ENCODE measurements at places on chromosomes 6 and 20.

DNA sequence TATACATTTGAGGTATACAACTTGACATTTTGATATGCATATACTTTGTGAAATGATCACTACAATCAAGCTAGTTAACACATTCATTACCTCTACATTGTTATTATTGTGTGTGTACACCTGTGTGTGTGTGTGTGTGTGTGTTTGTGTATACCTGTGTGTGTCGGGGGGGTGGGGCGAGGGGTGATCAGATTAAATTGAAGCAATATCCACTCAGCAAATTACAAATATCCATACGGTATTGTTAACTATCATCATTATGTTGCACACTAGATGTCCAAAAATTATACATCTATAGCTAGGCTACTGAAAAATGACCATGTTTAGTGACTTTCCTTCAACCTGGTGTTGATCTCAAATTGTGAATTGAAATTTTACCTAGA is 1.8 kb downstream of the RHAG start:
- no peak for DNase-seq

- DNase-seq: no peak
Observed at GRCh38 chr20:58137236-58137635, 91.2 kb downstream of the ANKRD60 start.

- DNase-seq: no peak
Observed at GRCh38 chr6:154504102-154504501, 6.4 kb downstream of the CNKSR3 start.

- no peak for DNase-seq
Observed at GRCh38 chr6:3806169-3806922, 42.8 kb upstream of the FAM50B start.

DNA sequence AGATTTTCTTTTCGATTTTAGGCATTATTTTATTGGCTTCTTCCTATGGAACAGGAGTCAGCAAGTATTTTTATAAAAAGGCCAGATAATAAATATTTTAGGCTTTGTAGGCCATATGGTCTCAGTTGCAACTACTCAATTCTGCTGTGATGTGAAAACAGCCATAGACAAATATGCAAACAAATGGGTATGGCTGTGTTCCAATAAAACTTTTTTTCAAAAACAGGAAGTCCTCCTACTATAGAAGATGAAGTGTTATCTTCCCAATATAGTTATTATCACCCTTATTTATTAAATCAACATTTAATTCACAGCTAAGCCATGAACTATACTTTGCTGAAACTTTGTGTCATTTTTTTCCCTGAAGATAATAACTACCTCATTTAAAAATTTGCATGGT is 57.2 kb downstream of the CHD6 start:
- DNase-seq: no peak

DNA sequence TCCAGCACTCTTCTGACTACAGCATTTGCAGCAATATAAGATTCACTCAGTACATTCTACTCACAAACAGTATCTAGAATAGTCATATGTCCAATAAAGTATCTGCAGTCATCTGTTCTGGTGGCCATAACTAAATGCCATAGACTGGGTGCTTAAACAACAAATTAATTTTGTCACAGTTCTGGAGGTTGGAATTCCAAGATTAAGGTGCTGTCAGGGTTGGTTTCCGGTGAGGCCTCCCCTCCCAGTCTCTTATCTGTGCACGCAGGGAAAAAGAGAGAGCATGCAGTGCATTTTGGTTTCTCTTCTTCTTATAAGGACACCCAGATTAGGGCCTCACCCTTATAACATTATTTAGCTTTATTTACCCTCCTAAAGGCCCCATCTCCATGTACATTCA is 21.3 kb upstream of the NUS1 start:
- no peak for DNase-seq

DNA sequence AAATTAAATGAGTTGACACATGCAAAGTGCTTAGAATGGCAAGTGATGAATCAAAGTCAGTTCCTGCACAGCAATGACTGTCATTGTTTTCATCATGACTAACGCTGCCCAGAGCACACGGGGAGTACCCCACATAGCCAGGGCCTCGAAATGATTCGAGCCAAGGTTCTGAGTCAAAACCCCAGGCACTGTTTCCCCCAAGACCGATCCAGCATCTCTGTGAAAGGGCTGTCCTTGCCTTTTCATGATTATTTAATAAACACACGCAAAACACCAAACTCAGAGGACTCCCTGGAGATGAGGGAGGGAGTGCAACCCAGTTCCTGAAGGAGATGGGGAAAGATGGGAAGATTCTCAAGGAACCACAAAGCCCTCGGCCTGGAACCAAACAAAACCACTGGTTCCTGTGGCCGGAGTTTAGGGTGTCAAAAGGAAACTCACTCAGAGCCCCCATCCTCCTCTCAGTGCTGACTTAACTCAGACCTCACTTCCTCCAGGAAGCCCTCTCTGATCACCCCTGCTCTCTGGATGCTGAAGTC is 3.8 kb downstream of the PREX1 start:
- peak; percentile 83 for DNase-seq

GRCh38 chr6:83536034-83536646 is 23.8 kb downstream of the PRSS35 start:
- peak; percentile 62 for DNase-seq

GRCh38 chr6:29942275-29943052 is at the start of gene HLA-A:
Gene HLA-A (plus strand): TSS chr6:29942532. CDS start chr6:29942554, 22 bp downstream.
- peak; percentile 93 for DNase-seq

GRCh38 chr6:137894779-137895385 is 27.8 kb downstream of the TNFAIP3 start:
- DNase-seq: peak; percentile 69

GRCh38 chr6:122407712-122408111 is 8.3 kb downstream of the HSF2 start:
- no peak for DNase-seq

DNA sequence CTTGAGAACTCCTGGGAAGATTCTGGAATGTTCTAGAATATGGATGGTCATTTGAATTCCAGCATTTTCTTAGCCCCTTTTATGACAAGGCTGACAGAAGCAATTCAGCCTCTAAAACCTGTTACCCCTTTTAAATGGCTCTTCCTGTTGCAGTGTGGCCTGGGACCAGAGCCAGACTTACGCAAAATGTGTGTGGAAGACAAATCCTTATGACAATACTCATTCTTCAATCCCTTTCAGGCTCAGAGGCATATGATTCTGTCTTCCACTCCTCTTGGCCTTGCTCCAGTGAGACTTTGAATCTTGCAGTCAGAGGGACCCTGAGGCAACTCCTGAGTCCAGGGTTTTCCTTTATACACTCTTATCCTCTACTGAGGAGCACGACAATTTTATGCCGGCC is 287.0 kb downstream of the CLIC5 start:
- peak; percentile 65 for DNase-seq

GRCh38 chr20:31937820-31938219 is 14.0 kb downstream of the PDRG1 start:
- no peak for DNase-seq

- no peak for DNase-seq
Observed at GRCh38 chr6:17615794-17616193, 15.7 kb downstream of the FAM8A1 start.

DNA sequence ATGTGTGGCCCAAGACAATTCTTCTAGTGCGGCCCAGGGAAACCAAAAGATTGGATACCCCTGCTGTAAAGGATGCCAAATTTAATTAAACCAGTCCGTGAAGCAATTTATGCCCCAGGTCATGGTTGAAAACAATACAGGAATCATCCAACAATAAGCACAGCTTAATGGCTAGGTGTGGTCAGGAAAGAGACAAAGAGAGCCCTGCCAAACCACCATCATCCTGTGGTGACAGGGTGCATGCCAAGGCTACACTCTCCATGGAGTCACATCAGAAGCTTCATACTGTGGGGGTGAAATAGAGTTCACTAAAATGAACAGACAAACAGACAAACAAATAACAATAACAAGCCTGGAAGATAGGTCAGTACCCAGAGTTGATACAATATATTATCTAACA is 62.7 kb downstream of the DZANK1 start:
- no peak for DNase-seq

- DNase-seq: no peak
Observed at GRCh38 chr20:42553374-42553773, 636.3 kb downstream of the PTPRT start.
